ENCODE measurements at places on chromosomes 11 and 22. TPM values are rescaled to one million over a fixed set of nuclear protein-coding genes. Genes with fewer than 3 reads are reported as not detected.

- DNase-seq: no peak
Measured at GRCh38 chr11:87529486-87529885, 491.8 kb downstream of the TMEM135 start.

GRCh38 chr22:38959590-38959989 is 2.2 kb downstream of the APOBEC3A start:
- DNase-seq: no peak

GRCh38 chr11:46936138-46937110 is at the start of gene CSTPP1:
TSS of gene CSTPP1 (plus strand) at chr11:46936761. CDS start at chr11:46936806, 45 bp downstream.
- peak; percentile 95 for DNase-seq

- DNase-seq: no peak
Measured at GRCh38 chr11:66603072-66603471, 10.1 kb downstream of the CCS start.

DNA sequence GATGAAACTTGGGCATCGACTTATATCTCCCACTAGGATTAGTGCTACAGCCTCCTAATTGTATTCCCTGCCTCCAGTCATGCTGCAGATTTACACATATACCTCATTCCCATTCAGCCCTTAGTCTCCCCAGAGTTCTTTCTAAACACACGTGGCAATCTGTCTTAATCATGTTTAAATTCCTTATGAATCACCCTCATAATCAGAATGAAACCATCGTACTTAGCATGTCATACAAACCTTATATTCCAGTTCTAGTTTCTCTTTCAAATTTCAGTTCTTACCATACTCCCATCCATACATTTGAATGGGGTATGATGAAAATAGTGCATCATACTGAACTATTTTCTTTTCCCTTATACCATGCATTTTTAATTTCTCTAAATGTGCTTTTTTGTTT is 6.0 kb upstream of the OR10A2 start:
- DNase-seq: no peak

DNA sequence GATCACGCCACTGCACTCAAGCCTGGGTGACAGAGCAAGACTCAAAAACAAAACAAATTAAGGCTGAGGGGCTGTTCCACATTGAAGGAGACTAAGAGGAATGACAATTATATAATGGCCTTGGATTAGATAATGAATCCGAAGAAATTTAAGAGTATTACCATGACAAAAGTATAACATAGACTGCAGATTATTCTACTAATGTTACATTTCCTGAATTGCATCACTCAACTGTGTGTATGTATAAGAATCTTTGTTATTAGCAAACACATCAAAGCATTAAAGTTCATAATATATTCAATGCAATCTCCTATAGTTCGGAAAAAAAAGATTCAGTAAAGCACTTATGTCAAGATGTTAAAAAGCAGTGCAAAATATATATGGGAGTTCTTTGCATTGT is 27.5 kb downstream of the CSTF3 start:
- no peak for DNase-seq

- no peak for DNase-seq
Measured at GRCh38 chr11:59429924-59430516, 3.8 kb upstream of the OR5A2 start.

The CASP5 gene
- total RNA-seq: not detected

- no peak for DNase-seq
Measured at GRCh38 chr11:119006656-119007055, 8.7 kb downstream of the CENATAC start.

GRCh38 chr11:2775083-2775625 is 75.4 kb upstream of the KCNQ1OT1 start:
- DNase-seq: peak; percentile 23

The LARGE2 gene
- not detected for total RNA-seq

GRCh38 chr11:70020336-70021214 is 57.5 kb upstream of the ANO1 start:
- peak; percentile 49 for DNase-seq

GRCh38 chr11:113373306-113373705 is 14.3 kb upstream of the ANKK1 start:
- no peak for DNase-seq

The LMO2 gene
- 9.1 TPM for total RNA-seq

The MMP27 gene
- not detected for total RNA-seq

- DNase-seq: no peak
Measured at GRCh38 chr11:24622262-24622661, 125.4 kb downstream of the LUZP2 start.

The MMP11 gene
- 25.3 TPM for total RNA-seq

DNA sequence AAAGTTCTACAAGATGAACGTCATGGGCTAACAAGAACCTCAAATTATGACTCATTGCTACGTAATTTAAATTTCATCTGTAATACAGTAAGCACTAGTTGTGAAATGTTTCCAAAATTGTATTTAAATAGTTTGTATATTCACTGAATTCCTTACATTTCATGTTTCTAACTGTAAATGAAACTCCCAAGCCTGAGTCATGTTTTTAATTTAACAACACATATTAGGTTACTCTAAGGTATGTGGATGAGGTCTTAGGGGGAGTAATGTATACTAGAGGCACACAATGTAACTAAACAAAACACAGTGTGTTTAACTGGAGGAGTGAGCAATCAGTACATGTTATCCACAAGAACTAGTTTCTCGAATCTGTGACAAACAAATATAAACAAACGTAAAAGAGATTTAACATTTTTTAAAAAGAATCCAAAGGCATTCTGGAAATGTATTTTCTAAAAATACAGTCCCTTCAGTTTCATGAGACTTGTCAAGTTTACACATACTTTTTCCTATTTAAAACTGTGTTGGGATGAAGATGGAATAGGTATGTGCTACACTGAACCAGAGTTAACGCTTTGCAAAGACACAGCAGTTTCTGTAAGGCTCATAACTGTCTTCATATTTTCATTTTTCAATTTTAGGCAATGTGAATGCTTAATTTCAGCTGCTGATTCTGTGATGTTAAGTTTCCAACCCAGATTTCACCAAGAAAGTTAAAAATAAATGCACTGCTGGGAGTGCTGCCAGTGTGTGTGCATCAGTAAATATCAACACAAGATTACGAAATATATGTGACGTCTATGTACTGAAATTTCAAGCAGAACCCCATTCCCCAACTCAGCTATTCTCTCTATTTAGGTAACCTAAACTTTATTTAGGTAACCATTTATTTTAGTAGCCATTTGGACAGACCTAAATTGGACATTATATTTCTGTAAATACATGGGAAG is 52.6 kb downstream of the PITPNB start:
- no peak for DNase-seq

- DNase-seq: peak; percentile 85
Measured at GRCh38 chr22:17786435-17787161, 12.3 kb upstream of the BID start.

DNA sequence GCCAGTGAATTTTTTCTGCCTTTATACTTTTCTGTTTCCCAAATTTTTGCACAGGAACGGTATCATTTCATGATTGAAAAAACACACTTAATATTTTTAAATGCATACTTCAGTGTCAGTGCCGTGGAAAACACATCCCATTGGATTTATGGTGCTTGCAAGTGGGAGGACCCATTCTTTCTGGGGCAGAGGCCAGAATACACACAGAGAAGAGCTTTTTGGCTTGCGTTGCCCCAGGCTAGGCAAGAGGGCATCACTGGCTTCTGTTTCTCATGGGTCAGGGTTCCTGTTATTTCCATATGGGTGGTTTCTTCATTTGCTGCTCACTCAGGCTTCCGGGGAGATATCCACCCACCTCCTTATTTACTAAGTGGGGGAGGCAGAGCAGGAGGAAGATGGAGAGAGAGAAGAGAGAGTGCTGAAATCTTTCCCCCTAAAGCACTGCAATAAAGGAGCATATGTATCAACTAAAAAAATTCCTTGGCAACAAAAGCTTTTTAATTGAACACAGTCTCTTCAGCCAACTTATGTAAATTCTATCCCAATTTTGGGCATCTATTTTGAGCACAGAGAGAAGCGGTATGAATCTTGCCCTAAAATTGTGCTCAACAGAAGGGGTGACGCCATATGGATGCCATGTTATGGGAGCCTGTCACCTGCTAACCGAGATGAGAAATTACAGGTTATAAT is 66.0 kb upstream of the KIRREL3 start:
- DNase-seq: no peak

The MS4A7 gene
- total RNA-seq: 11.9 TPM

DNA sequence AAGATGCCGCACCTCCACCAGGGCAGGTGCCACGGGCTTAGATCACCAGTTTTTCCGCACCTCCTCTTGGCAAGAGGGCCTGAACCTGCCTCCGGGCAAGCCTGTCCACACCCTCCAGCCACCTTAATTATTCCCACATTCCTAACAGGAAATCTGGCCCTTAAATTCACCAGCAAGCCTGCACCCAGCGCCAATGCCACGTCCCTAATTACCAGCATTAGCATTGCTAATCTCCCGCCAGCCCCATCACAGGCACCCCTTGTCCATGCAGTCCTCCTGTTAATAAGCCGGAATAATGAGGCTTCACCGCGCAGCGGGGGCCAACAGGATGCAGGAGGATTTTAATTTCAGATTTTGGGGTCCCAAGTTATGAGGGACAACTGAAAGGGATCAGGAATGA is 69.7 kb downstream of the PHF21B start:
- DNase-seq: peak; percentile 14

DNA sequence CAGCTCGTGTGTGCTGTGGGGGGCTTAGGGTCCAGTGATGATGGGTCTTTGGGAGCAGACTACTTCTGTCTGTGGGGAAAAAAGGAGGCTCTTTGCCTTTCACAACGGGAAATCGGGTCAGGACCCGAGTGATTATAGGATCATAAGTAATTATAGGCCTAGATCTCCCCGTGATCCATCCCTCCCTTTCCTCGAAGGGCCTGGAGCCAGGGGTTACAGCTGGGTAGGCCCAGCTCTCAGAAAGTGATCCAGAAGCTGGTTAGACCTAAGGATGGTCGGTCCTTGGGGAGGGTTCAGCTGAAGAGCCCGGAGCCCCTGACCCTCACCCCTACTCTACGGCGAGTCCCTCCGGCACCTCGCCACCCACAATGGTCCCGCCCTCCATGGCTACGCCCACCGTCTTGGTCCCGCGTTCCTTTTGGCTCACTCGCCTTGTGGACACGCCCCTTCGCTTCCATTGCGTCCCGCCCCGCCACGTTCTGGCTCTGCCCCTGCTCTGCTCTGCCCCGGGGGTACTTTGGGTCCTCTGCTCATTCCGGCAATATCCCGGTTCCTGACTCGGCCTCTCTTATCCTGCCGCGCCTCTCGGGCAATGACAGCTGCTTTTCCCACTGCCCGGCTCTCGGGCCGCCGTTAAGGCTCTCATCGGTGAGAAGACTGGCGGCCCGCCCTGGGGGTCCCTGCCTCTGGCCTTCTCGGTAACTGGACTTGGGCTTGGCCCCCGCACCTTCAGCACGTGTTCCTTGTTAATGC is 5.0 kb downstream of the IGSF22 start:
- peak; percentile 90 for DNase-seq

GRCh38 chr11:64627371-64627770 is 36.4 kb downstream of the SLC22A12 start:
- DNase-seq: no peak

DNA sequence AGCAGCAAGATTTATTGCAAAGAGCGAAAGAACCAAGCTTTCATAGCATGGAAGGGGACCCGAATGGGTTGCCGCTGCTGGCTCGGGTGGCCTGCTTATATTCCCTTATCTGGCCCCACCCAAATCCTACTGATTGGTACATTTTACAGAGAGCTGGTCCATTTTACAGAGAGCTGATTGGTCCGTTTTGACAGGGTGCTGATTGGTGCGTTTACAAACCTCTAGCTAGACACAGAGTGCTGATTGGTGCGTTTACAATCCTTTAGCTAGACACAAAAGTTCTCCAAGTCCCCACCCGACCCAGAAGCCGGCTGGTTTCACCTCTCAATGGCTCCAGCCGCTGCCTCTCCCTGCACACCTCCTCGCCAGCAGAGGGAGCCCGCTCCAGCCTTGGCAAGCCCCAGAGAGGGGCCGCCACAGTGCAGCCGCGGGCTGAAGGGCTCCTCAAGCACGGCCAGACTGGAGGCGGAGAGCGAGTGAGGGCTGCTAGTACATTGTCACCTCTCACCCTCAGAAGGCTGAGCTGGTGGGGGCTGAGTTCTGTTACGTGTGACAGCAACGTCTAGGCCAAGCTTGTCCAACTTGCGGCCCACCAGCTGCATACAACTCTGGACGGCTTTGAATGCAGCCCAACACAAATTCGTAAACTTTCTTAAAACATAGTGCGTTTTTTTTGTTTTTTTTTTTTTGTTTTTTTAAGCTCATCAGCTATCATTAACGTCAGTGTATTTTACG is 8.7 kb downstream of the PTH start:
- DNase-seq: peak; percentile 76

The PGA5 gene
- not detected for total RNA-seq

- peak; percentile 62 for DNase-seq
Measured at GRCh38 chr11:16945671-16946469, 68.3 kb downstream of the PLEKHA7 start.

DNA sequence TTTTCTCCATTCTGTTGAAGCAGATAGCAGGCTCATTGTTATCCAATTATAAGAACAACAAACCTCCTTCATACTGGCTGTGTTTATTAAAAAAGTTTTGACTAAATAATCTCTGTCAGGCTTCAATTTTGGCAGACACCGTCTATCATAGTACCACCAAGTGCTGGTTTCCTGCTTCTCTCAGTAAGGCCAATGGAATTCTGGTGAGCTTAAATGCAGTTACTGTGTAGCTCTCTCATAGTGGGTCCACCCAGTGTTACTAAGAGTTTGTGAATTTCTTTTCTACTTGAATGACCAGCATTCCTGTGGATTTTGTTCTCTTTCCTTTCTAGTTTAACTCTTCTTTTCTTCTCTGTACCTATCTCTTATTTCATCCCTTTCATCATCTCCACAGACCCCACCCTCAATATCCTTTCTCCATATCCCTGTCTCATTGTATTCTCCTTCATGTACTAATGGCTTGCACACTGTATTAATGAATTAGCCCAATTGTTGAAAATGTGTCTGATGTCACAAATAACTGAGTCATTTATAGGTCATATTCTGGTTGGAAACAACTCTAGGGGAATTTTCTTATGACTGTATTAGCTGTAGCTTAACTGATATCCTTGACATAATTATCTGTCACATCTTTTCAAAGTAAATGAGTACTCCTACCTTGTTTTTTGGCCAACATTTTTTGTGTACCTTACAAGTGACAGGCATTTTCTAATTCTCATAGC is 372.1 kb downstream of the FAT3 start:
- DNase-seq: no peak

The ALKBH3 gene
- 14.7 TPM for total RNA-seq

GRCh38 chr11:78371221-78371891 is 46.3 kb downstream of the GAB2 start:
- no peak for DNase-seq

The OR51B2 gene
- not detected for total RNA-seq

GRCh38 chr11:81072273-81072672 is 1631.4 kb upstream of the TENM4 start:
- no peak for DNase-seq

GRCh38 chr11:1038921-1039320 is 2.4 kb upstream of the MUC6 start:
- no peak for DNase-seq
